ENCODE measurements at places on chromosomes 3 and 15.

DNA sequence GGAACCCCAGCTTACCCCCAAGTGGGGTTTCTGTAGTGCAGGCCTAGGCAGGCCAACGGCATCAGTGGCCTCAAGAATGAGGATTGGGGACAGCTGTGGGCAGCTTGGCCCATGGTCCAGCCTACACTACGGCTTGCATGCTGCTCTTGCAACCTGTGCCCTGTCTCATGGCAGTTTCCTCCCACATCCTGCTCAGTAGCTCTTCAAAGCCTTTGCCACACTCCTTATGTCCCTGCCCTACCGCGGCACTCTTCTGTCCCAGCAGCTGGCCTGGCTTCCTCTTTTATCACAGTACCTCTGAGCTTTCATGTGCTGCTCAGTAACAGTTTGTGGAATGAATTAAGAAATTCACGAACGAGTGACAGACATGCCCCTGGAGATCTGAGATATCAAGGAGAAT, 431.0 kb downstream of the EPHB1 start:
- no peak for DNase-seq

GRCh38 chr3:56309465-56309864, 158.8 kb downstream of the ERC2 start:
- DNase-seq = no peak

DNA sequence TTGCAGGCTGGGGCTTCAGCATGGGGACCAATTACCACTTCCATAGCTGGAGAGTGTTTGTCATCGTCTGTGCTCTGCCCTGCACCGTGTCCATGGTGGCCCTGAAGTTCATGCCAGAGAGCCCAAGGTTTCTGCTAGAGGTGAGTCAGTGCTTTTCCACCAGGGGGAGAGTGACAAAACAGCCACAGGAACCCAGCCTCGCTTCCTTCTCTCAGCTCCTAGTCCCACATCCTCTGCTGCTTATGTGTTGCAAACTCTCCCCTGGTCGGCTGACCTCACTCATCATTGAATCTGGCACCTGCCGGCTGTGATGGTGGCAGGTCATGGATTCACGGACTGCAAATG, 158.3 kb downstream of the SV2B start:
- DNase-seq = no peak

- DNase-seq = peak; percentile 63
Observed at GRCh38 chr3:122774564-122774963, 19.1 kb downstream of the HSPBAP1 start.

DNA sequence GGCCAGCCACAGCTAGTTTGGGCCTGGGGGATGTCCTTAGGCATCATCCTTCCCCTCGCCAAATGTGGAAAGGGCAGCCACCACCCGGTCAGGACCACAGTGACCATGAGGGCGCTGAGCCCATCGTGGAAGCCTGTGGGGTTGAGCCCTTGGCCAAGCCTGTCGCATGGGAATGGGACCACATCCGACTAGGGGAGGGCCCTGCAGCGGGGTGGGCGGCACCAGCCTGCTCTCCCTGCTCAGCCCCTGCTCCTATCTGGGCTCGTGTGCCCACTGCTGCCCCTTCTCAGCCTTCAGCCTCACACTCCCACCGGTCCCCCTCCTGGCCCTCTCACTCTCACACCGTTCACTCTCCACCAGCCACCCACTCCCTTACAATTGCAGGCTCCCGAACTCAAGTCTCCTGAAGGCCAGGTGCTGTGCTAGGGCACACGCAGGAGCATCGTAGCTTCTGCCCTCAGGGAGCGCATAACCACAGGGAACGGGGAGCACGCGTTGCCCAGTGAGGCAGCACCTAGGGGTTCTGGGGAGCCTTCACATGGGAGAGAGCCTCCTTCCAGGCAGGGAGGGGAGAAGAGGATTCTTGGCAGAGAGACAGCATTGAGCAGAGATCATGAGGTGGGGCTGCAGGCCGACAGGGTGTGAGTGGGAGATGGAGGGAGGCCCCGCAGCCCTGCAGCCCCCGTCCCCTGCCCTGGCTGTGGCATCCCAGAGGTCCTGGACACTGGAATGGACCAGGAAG, 26.1 kb downstream of the LOXL1 start:
- DNase-seq = no peak

- no peak for DNase-seq
Observed at GRCh38 chr3:116749388-116749787, 39.8 kb downstream of the TUSC7 start.

DNA sequence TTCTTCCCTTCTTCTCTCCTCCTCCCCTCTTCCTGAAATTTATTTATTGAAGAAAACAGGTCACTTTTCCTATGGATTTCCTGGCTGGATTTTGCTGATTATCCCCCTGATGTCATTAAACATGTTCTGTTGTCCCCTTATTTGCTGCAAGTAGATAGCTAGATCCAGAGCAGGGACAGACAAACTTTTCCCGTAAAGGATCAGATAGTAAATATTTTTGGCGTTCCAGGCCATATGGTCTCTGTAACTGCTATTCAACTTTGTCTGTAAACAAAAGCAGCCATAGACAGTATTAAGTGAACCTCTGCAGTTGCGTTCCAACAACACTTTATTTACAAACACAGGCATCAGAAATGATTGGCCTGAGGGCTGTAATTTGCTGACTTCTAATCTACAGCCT, 241.3 kb downstream of the NEK10 start:
- DNase-seq = no peak

DNA sequence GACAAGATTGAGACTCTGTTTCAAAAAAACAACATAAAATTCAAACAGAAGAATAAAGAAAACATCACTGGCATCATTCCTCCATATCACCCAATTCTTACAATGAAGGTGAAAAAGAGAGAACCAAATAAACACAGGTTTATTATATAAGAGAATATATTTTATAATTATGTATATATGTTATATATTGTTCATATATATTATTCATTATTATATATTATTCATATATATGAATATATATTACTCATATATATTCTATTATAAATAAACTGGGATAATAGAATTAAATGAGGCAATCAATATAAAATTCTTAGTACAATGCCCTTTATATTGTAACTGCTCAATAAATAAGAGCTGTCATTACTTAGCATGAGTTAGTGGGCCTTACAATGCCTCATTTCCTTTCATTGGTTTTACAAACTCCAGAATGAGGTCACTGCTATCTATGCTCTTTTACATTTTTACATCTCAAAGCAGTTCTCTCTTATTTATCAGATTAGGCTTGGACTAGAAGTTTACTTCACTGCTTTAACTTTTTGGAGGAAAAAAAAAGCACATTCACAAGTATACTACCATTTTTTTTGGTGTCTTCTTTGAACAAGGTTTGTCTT, 135.5 kb upstream of the TTC14 start:
- DNase-seq = no peak

DNA sequence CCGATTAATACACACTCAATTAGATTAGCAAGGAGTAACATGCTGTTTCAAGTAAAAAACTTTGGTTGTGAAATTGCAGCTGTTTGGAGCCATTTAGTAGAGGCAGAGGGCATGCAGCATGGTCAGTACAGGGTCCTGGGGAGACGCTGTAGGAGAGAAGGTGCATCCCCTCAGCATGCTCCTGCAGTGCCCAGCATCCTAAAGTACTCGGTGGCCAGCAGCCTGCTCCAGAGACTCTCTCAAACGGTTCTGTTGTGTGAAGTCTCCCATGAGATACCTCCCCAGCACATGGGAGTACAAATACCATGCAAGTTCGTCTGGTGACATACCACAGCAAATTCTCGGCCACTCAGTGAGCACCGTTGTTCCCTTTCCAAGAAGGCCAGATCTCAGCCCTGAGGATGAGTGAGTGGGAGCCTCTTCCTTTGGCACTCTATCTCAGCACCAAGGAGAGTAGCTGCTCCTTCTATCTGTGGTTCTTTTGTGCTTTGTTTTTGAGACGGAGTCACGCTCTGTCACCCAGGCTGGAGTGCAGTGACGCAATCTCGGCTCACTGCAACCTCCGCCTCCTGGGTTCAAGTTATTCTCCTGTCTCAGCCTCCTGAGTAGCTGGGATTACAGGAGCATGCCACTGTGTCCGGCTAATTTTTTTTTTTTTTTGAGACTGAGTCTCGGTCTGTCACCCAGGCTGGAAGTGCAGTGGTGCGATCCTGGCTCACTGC, 72.7 kb downstream of the TJP1 start:
- DNase-seq = no peak

GRCh38 chr3:117278424-117279190, 569.0 kb downstream of the TUSC7 start:
- no peak for DNase-seq

DNA sequence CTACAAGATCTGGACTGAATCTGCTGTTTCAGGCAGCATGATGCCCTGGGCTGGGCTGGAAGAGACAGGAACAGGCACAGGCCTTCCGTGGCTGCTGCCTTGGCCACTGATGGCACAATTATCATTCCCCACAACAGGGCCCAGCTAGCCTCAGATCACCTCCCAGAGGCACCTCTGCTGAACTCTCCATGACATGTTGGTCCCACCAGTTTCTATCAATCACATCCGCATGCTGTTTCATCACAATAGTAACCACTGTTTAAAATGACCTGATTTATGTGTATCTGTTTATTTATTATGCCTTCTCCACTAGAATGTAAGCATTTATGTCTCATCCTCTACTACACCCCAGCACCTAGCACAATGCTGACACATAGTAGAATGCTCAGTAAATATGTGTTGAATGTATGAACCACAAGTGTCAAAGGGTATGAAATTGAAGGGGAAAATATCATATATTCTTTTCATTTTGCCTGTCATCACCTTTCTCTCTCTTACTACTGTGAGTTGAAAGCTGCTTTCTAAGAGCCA, 32.7 kb upstream of the ZBTB38 start:
- no peak for DNase-seq

DNA sequence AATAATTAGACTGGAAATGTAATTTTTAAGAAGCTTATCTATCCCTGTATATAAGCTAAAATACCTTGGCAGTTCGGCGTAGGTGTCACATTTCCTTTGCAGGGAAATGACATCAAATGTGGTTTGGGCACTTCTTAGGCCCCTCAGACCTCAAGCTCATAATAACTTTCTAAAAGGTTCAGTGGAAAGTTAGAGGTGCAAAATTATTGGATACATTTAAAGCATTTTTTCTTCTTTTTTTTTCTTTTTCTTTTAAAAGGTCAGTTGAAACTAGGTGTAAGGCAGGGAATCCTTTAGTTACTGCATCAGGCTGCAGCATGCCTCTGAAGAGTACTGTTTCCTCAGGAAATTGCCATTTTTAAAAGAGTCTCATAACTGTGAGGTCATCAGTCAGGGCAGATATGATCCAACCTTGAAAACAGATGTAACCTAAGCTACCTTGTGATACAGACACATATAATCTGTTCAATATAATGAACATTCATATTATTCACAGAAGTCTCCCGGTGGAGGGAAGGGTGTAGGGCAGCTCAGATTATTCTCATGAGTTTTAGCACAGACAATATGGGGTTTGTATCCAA, 4.8 kb downstream of the SACM1L start:
- DNase-seq = no peak

DNA sequence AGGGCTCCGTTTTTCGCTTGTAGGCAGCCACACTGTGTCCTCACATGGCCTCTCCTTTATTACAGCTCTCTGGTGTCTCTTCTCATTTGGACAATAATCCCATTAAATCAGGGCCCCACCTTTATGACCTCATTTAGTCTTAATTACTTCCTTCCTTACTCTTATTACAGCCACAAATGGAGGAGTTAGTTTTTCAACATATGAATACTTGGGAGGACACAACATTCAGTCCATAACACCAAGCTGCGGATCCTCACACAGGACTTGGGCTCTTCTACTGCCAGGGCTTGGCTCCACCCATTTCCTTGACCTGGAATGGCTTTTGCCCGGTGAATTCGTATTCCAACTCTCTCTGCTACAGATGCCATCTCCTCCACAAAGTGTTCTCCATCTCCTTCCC, 74.3 kb upstream of the SLC7A14 start:
- no peak for DNase-seq

DNA sequence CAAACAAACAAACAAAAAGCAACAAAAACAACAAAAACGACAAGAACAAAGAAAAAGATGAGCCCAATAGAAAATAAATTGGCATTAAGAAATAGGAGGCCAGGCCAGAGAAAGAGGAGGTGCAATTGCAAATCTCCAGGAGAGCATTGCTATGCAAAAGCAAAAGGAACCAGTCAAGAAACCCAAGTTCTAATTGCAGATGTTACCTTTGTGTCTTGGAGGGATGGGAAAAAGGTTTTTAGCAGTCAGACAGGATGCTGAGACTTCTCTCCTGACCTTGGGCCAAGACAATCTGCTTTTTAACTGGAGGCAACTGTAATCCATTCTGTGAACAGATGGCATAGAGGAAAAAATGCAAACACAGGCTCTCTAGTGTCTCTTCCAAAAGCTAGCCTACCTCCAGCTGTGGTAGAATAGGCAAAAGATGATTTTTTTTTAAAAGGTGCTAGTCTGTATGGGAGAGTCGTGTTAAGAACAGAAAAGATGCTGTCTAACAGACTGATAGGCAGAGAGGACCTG, 56.4 kb downstream of the LSAMP start:
- no peak for DNase-seq

GRCh38 chr15:98755138-98755537, 106.8 kb downstream of the IGF1R start:
- DNase-seq = no peak

DNA sequence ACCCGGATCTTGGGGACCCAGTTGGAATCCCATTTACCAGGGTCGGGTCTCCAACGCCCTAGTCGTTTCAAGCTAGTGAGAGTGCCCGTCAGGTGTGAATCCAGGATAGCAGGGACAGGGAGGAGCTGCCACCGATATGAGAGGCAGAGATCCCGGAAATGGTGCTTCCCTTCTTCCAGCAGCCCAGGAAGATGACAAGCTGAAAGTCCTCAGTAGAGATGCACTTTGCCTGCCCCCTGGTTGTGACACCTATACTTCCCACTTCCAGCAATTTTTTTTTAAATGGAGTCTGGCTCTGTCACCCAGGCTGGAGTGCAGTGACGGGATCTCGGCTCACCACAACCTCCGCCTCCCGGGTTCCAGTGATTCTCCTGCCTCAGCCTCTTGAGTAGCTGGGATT, 503.0 kb downstream of the NTRK3 start:
- DNase-seq = no peak

- DNase-seq = no peak
Observed at GRCh38 chr3:188571531-188572095, 417.7 kb downstream of the LPP start.

DNA sequence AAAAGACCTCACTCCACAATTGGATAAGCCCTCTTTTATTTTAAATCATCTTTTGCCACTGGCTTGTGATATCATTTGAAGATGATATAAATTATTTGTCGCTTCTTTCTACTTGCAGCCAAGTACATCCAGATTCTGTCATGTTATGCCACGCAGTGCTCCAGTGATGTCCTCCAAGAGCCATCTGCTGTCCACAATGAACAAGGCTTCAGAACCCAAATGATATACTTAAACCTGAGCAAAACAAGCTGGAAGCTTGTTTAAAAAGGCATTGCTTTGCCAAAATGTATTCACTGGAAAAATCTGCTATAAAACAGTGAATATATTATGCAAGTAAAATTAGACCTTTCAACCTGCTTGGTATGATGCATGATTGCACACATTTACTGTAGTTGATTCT, 58.8 kb upstream of the ARL6 start:
- DNase-seq = no peak

DNA sequence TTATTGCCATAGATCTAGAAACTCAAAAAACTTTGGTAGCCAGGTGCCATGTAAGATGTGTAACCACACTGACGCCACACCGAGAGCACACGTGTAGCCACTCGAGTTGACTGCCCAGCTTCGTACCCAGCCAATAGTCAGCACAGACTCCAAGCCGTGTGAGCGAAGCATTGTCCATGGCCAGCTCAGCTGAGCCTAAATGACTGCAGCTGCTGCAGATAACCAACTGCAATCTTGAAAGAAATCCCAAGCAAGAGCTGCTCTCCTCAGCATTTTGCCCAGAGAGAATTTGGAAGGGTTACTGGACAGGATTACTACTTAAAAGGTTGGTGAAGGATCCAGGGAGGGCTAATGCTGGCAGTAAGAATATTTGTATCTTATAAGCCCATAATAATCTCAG, 193.0 kb upstream of the THRB start:
- no peak for DNase-seq

Measured in brain microvascular endothelial cell (primary cell).